WTC11 (cell line): ENCODE measurements at places on chromosomes 5 and 9. TPM values are rescaled to one million over a fixed set of nuclear protein-coding genes. Genes with fewer than 3 reads are reported as not detected.

OGN gene
- 0.11 TPM in 1 of 3 replicates, not detected in the others for total RNA-seq

FSTL4 gene
- total RNA-seq: 5.0 to 6.6 TPM (median 6.1 TPM) in 3 replicates

EQTN gene
- total RNA-seq: 0.66 to 1.4 TPM (median 0.81 TPM) in 3 replicates

TSLP gene
- 0.73 to 1.1 TPM (median 0.87 TPM) in 3 replicates for total RNA-seq

DNA sequence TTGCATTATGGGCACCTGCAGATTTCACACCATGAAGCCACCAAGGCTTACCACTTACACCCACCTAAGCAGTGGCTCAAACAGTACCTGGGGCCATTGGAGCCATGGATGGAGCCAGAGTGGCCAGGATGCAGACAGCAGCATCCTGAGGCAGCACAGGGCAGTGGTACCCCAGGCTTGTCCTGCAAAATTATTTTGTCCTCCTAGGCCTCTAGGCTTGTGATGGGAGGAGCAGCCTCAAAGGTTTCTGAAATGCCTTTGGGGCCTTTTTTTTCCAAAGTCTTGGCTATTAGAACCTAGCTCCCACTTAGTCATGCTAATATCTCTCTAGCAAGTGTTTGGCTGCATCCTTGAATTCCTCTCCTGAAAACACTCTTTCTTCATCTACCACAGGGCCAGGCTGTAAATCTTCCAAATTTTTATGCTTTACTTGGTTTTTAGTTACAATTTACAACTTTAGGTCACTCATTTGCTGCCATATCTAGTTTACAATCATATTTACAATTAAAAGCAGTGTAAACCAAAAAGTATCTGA, 15.7 kb downstream of the TMC1 start:
- DNase-seq: no peak

DNA sequence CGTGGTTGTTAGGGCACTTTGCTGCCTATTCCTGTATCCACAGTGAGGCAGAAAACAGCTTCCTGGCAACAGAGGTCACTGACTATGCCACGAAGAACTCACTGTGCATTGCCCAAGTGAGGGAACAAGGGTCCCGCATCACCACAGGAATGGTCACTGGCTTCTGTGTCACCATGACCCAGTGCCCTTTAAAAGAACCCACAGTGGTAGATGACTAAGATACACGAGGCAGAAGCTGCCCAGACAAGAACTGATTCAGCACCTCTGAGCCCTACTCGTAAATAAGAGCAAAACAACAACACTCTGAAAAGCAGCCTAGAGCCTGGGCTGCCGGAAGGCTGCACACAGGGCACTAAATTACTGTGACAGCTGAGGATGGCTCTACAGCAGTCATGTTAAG, 236.6 kb upstream of the RASEF start:
- DNase-seq: no peak

GRCh38 chr5:90440644-90441043, 31.1 kb upstream of the CETN3 start:
- no peak for DNase-seq

DNA sequence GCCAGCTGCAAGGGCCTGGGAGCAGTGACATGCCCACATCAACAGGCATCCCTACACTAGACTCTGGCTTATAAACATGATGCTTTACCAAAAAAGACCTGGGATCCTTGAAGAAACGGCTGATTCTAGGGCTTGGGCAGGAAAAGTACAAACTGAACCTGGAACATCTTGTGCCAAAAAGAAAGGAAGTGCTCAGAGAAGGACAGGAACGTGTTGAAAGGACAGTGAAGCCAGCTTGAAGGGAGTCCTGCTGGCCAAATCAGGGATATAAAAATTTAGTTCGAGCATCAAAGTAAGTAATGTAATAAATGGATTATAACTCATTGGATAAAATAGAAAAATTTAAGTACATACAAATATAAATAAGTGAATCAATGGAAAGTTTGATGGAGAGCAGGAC, 58.1 kb downstream of the ALDH7A1 start:
- no peak for DNase-seq

GRCh38 chr9:125889476-125890419, 142.6 kb downstream of the PBX3 start:
- DNase-seq: peak; percentile 68

DNA sequence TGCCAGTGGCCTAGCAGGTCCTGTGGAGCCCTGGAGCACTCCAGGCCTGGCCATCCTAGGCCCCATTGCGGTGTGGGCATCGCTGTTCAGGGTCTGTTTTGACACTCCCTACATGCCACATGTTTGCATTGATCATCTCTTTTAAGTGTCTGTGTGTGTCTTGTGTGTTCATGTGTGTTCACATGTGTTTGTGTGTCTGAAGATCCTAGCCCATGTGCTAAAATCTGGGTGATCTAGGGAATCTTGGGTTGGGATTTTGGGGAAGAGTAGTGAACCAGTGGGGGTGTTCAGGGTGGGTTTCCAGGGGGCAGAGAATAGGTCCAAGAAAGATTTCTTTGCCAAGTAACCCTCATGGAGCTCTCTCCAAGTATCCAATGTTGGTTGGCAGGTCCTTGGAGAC, 8.4 kb downstream of the PSD2 start:
- DNase-seq: no peak
